ENCODE measurements at places on chromosomes 13 and 19. TPM values are rescaled to one million over a fixed set of nuclear protein-coding genes. Genes with fewer than 3 reads are reported as not detected.

ZNF560 gene
- 0.57 TPM for total RNA-seq

GPR42 gene
- not detected for total RNA-seq

ZNF69 gene
- total RNA-seq: 3.6 TPM

ZNF813 gene
- 4.3 TPM for total RNA-seq

SIGLEC7 gene
- total RNA-seq: not detected

APOC4 gene
- not detected for total RNA-seq

SUPT20H gene
- total RNA-seq: 30.2 TPM

GFY gene
- total RNA-seq: not detected

UHRF1 gene
- total RNA-seq: 5.8 TPM

ZNF93 gene
- total RNA-seq: 1.9 TPM

MUC16 gene
- total RNA-seq: not detected

ZNF738 gene
- 2.4 TPM for total RNA-seq

PSG1 gene
- 0.09 TPM for total RNA-seq

CRB3 gene
- total RNA-seq: not detected

EDDM13 gene
- not detected for total RNA-seq

PROZ gene
- not detected for total RNA-seq

TSKS gene
- 1.6 TPM for total RNA-seq

FGF9 gene
- 9.7 TPM for total RNA-seq

CBY2 gene
- not detected for total RNA-seq

FCER2 gene
- not detected for total RNA-seq

CD33 gene
- total RNA-seq: not detected

CACNA1A gene
- total RNA-seq: 4.1 TPM

ADAMTS10 gene
- total RNA-seq: 6.3 TPM

DOHH gene
- 7.7 TPM for total RNA-seq

CALR3 gene
- not detected for total RNA-seq

MBD3 gene
- total RNA-seq: 83.3 TPM

TPT1 gene
- total RNA-seq: 3,429 TPM

ZNF610 gene
- total RNA-seq: 3.6 TPM

PSG2 gene
- total RNA-seq: not detected

A1BG gene
- 8.7 TPM for total RNA-seq

OR7G1 gene
- not detected for total RNA-seq

SOX1 gene
- not detected for total RNA-seq

FFAR1 gene
- not detected for total RNA-seq

ZNF530 gene
- 2.6 TPM for total RNA-seq

CEACAM7 gene
- total RNA-seq: not detected

ZNF614 gene
- total RNA-seq: 8.4 TPM

ADGRE2 gene
- total RNA-seq: under 0.01 TPM

KLK14 gene
- not detected for total RNA-seq

ZNF681 gene
- 0.28 TPM for total RNA-seq

Data from smooth muscle cell of bladder (primary cell).